ENCODE measurements at places on chromosomes 12 and 14. TPM values are rescaled to one million over a fixed set of nuclear protein-coding genes. Genes with fewer than 3 reads are reported as not detected.

Gene LRRIQ1
- polyA plus RNA-seq, result 0.63 TPM

- no peak for DNase-seq
These were observed 185.6 kb downstream of the TBX5 start for GRCh38 chr12:114220311-114220710.

GRCh38 chr14:103132381-103133209, 9.3 kb downstream of the TNFAIP2 start:
- DNase-seq, result no peak

DNA sequence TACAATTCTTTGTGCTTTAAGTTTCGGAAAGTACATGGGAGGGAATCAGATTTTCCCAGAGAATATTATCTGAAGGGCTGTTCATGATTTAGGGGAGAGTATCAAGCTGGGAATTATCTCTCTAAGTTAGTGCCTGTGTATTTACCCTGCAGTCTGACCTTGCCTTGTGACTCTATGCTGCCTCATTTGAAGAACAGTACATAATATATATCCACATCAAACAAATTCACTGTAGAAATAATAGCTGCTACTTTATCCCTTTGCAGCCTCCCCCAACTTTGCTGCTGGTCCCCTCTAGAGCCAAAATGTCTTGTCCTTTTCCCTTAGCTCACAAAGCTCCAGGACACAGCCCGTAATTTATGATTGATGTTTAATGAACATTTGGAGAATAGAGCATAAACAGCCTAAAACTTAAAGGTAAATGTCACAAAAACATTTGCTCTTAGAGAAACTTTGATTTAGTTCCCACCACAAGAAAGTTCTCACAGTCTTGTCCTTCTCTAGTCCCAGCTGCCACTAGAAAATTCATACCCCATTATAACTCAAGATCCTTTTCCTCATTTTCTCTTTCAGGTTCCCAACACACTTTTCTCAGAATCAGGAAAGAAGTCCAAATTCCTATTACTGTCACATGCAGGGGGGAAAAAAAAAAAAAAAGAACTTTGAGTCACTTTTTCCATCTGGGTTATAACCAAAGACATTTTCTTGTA, 1009.6 kb downstream of the FLRT2 start:
- DNase-seq, result no peak

Gene CCDC175
- not detected for polyA plus RNA-seq

Gene LTB4R
- polyA plus RNA-seq, result 2.1 TPM

DNA sequence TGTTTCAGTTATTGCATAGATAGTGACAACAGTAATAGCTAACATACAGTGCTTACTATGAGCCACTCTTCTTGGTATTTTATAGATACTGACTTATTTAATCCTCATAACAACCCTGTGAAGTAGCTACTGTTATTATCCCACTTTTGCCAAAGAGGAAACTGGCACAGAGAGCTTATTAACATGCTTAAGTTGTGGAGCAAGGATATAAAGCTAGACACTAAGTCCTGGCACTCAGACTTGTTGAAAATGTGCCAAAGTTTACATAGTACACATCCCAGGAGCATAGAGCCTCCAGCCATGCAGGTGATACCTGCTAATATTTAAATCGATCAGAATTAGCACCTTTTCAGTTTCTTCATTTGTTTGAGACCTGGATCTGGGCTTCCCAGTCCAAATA, 41.8 kb downstream of the VEZT start:
- no peak for DNase-seq

DNA sequence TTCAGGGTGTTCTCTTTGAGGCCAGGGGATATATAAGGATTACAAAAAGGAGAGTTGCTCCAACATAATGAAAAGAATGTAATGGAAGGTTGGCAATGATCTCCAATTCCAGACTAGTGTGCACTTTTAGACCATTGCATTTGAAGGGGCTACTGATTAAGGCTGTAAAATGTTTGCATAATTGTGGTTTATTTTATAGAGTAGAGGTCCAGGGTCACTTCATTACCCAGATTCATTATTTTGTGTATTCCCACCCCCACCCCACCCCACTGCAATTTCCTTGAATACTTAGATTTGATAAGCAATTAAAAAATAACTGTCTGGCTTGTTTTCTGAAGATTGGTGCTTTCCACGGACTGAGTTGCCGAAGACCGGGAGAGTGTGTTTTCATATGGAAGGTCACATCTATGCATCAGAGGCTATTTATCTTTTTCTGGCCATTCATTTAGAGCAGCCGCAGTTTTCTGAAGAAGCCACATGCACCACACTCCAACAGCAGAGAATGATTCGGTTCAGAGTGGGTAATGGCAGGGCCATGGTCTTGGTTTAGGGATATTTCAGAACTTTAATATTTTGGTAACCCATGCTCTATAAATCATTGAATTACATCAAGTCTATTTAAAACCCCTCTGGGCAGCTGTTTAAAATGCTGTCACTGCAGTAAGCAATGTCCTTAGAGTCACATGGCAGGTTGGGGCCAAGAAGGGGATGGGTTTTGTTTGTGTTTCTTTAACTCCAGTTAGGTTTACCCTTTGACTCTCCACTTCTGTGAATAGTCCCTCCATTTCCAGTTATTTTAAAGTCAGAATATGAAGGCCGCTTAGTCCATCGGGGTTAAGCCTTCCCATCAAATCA, 94.6 kb downstream of the TMEM30B start:
- DNase-seq, result no peak

DNA sequence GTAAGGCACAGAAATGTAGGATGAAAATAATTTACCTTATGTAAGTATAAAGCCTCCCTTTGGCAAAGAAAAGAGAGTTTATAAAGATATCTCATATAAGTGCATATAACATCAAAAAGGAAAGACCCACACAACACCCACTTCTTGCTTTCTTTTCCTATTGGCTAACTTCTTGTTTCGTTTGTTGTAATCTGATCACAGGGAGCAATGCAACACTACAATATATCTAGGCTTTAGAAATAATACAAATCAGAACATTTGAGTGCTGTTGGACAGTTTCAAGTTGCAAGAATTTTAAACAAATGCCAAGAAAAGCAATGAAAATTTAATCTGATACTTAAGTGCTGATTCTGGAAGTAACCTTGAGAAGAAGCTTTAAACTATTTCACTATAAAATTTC, 1.3 kb downstream of the FGD6 start:
- DNase-seq, result no peak

- DNase-seq, result no peak
These were observed 69.3 kb upstream of the USP15 start for GRCh38 chr12:62190689-62191490.

DNA sequence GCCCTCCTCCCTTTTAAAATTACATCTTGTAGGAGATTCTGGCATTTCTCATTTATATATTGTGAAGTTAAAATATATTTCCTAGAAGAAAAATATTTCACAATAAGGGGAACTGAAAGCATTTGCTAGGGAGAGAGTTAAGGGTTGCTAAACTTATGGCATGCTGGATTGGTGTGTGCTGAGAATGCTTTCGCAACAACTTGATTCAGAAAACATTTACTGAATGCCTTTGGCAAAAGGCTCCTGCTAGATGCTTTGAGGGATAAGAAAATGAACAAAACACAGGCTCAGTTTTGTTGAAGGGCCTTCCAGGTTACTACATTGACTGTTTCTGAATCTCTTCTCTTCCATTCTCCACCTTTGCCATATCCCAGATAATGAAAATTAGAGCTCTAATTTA, 67.5 kb downstream of the DIP2B start:
- DNase-seq, result peak; percentile 69

GRCh38 chr12:76020731-76021672, 10.6 kb downstream of the PHLDA1 start:
- no peak for DNase-seq

DNA sequence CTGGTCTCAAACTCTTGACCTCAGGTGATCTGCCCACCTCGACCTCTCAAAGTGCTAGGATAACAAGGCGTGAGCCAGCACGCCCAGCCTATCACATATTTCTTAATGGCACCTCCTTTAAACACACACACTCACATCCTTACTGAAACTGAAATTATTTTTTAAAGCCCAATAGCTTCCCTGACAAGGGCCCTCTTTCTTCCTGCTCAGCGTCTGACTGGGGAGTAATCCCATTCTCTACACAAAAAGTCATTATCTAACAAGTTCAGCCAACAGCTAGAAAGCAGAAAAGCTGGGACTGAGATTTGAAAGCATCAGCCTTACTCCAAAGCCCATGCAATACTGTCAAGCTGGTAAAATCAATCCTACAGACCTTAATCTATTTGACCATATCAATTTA, 10.0 kb upstream of the AICDA start:
- DNase-seq, result no peak

Gene AMN
- 0.16 TPM for polyA plus RNA-seq

- DNase-seq, result no peak
These were observed 119.8 kb downstream of the SINHCAF start for GRCh38 chr12:31206038-31206670.

Gene ATG14
- polyA plus RNA-seq, result 15.1 TPM

GRCh38 chr14:23478109-23478759, 8.7 kb downstream of the NGDN start:
- peak; percentile 22 for DNase-seq

Gene P2RX2
- not detected for polyA plus RNA-seq

Gene SENP1
- polyA plus RNA-seq, result 14.8 TPM

GRCh38 chr12:121958541-121959240, 40.3 kb downstream of the CFAP251 start:
- no peak for DNase-seq

Gene CLEC6A
- not detected for polyA plus RNA-seq

- DNase-seq, result peak; percentile 47
These were observed 204.7 kb downstream of the EPS8 start for GRCh38 chr12:15584366-15585041.

GRCh38 chr14:97539884-97540283, 742.7 kb downstream of the VRK1 start:
- no peak for DNase-seq

GRCh38 chr14:91753501-91754128, 21.7 kb upstream of the CATSPERB start:
- no peak for DNase-seq

GRCh38 chr12:92987362-92987761, 58.3 kb upstream of the EEA1 start:
- peak; percentile 69 for DNase-seq

DNA sequence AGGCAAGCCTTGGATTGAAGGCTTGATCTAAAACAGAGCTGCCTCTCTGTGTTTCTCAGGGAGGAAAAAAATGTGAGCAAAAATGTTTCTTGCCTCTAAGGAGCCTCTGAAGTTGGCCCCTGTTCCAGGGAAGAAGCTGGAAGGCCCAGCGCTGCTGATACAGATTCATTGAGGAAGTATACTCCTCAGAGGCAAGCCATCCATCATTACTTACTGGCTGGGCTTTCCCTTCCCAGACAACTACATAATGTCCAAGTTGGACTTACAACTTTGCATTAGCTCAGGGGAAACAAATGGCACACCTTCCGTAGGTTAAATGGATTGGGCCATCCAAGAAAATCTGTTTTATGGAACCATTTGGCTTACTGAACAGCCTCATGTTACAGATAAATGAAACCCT, 263.7 kb upstream of the SEL1L start:
- peak; percentile 89 for DNase-seq

DNA sequence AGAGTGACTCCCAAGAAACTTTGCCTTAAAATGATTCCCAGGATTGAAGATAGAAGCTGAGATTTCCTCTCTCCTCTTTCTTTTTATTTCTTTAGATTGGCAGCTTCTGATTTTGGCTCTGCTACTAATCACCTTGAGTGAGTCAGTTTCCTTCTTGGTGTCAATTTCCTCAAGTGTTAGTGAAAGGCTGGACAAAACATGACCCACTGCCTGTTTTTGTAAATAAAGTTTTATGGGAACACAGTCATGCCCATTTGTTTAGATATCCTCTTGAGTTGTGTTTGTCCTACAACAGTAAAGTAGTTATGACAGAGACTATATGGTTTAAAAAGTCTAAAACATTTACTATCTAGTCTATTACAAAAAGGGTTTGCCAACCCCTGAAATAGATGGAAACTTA, 227.2 kb upstream of the TBX3 start:
- DNase-seq, result no peak

GRCh38 chr14:73426877-73427276, 31.5 kb downstream of the NUMB start:
- no peak for DNase-seq

GRCh38 chr14:61406198-61406597, 84.8 kb downstream of the PRKCH start:
- no peak for DNase-seq

Gene CABP1
- 2.5 TPM for polyA plus RNA-seq

DNA sequence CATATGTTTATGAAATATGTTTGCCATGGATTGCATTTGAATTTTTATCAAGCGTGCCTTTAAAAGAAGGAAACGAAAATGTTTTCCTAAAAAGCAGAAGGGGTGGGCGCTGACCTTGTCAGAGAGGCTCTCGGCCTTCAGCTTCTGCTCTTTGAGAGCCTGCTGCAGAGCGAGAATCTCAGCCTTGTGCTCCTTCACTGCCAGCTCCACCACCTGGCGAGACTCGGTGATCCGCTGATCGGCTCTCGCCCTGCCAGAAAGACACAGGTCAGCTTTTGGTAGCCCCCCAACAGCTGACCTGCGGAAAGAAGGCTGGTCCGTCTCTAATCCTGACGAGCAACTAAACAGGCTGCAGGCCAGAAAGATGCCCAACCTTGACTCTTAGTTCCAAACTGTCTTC, 62.4 kb downstream of the PRKAB1 start:
- no peak for DNase-seq

GRCh38 chr14:103334644-103335622, 896 bp downstream of the EIF5 start:
- DNase-seq, result no peak

GRCh38 chr14:59004012-59004411, 184.5 kb upstream of the DAAM1 start:
- DNase-seq, result no peak

Gene DNAJC22
- polyA plus RNA-seq, result 0.09 TPM

Gene LRP6
- polyA plus RNA-seq, result 32.0 TPM

GRCh38 chr14:88463318-88463717, 77.9 kb downstream of the SPATA7 start:
- no peak for DNase-seq

GRCh38 chr12:26239852-26240815, 44.8 kb downstream of the SSPN start:
- DNase-seq, result no peak

- no peak for DNase-seq
These were observed 82.2 kb downstream of the PLEKHG7 start for GRCh38 chr12:92784797-92785562.

GRCh38 chr14:93073910-93074769, 41.6 kb downstream of the ITPK1 start:
- DNase-seq, result no peak
